ENCODE measurements at places on chromosomes 4 and X. TPM values are rescaled to one million over a fixed set of nuclear protein-coding genes. Genes with fewer than 3 reads are reported as not detected.

DNA sequence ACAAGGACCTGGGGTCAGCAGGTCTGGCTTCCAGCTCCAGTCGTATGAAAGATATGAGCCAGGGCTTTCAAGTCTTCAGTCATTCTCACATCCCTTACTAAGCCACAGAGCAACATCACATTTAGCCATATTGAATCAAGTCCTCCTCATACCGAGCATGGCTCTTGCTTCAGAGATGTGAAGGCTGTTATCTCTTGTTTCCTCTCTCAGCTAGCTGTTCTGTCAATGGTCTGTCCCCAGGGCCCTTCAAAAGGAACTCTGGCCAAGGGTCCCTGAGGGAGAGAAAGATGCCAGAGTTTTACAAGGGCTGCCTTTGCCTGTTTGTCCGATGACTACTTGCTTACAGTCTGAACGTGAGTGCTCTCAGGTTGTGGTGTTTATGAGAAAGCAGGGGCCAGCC, 30.5 kb downstream of the DOCK11 start:
- no peak for DNase-seq

GRCh38 chr4:8905226-8905772, 33.7 kb upstream of the HMX1 start:
- DNase-seq: no peak

DNA sequence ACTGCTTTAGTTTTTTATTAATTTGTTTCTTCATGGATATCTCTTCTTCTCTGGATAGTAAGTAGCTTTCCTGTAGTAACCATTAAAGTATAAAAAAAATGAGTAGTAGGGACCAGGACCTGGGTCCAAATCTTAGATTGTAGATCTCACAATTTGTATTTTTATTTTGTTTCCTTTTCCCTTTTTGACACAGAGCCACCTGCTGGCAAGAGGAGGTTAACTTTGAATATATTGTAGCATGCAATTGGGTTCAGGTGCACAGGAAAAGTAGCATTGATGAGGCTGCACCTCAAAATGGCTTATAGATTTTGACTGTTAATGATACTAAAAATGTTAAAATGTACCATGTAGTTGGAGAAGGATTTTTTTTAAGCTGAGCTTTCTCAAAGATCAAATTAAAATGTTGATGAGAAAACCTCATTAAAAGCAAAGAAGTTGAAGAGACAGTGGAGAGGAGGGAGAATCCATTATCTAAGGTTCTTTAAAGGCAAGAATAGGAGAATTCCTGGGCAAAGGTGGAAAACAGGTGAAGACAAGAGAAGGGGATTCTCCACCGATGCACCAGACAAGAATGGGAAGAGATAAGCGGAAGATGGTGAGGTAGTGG, 48.3 kb upstream of the HPGDS start:
- no peak for DNase-seq

- no peak for DNase-seq
These were observed 5.1 kb downstream of the CXCL9 start for GRCh38 chr4:76002176-76002575.

DNA sequence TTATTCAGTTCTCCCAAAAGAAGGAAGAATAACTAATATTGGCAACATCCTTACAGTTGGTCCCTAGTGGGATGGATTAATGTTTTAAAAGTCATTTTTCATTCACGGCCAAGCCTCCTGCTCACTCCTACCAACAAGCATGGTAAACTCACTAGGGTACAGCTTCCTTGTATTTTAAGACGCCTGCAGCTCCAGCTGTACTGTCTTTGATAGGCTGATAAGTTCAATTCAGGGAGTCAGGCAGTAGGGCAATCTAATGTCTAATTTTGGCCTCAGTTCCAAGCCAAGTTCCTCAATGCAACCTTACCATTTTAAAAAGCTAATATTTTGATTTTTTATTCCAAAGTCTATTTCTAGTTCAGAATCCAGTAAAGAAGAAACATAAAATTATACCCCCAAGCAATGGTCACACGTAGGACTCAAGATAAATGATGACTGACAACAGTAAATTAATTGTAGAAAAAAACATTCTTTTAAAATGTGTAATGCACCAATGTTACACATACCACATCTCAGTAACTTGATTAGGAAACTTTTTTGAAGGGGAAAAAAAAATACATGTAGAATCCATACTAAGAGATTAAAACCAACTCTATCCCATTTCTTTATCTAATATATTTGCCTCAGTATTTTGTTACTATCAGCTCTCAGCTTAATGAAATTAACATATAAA, 9.3 kb downstream of the LCORL start:
- no peak for DNase-seq

DNA sequence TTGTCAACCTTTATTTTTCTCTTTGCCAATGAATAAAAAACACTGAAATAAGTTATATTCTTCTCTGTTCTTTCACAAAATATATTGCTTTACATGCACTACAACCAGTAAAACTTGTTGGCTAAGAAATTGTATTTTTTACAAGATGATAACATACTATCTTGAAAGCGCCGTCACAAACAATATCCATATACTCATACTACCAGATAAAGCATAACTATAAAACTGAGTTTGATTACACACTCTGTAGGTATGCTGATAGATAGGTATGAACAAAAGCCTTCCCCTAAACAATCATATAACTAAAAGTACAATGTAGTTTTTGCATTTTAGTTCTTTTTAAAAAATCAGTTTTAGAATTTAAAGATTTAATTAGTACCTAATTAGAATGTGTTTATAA, 13.6 kb upstream of the BMP2K start:
- no peak for DNase-seq

DNA sequence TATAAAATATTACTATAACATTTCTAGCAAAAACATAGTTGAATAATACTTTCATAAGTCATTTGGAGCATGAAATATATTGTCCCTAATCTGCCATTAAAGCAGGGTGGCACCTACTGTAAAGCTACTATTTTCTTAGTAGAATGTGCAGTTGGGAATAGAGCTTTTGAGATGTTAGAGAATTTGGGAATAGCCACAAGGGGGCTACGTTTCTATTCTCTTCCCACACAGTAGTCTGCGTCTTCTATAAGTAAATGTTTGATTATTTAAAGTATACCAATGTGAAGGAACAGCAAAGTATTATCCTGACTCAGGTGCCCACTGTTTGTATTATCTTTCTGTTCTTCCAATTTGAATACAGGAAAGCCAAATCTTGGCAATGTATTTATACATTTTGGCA, 323.2 kb upstream of the GIMD1 start:
- no peak for DNase-seq

GRCh38 chrX:152821145-152821765, 9.3 kb downstream of the CETN2 start:
- peak; percentile 19 for DNase-seq

DNA sequence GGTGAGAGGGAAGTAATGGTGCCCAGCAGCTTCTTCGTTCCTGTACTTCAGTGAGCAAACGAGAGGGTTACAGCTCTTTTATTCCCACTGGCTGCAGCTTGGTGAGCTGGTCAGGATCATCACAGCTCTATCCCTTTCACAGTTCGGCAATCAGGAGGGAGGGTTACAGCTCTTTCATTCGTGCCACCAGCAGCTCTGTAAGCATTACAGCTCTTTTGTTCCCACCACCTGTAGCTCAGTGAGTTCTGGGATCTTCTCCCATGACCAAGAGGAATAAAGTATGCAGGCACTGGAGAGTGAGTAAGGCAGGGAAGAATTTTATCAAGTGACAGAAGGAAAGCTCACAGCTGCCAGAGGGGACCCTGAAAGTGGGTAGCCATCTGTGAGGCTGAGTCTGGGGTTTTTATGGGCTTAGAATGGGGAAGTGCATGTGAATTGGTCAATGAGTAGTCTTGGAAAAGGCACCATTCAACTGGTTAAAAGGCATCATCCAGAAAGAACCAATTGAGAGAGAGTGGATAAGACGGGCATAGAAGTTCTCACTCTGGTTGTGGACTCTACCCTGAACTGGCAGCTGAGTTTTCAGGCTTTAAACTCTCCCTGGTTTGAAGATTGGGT, 123.7 kb downstream of the COX18 start:
- no peak for DNase-seq

DNA sequence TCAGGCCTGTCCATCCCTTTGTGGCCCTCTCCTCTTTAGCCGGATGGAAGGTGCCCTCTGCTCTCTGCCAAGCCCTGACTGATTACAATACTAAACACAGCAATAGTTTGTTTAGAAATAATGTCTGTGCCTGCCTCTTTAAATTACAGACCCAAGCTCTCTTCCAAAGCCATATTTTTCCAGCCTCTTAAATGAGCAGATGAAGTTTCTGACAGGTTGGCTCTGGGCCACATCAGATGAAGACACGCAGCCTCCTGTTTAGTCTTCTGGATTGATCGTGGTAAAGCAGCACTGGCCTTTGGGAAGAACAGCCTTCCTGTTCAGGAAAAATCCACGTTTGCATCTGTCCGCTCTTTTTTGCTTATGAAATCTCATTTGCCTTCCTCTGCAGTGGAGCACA, 133.6 kb downstream of the CPE start:
- DNase-seq: no peak

Gene ANK2
- 6.0 TPM for total RNA-seq

Gene DCAF8L2
- total RNA-seq: not detected

Gene PPEF2
- total RNA-seq: not detected

Gene RNF128
- total RNA-seq: 0.30 TPM

Gene NWD2
- total RNA-seq: not detected

Gene VSIG4
- not detected for total RNA-seq

All from MG63 (cell line).